ENCODE measurements at places on chromosomes 11 and 22. TPM values are rescaled to one million over a fixed set of nuclear protein-coding genes. Genes with fewer than 3 reads are reported as not detected.

The RHBDD3 gene
- 19.4 TPM for polyA plus RNA-seq

The SLC1A2 gene
- polyA plus RNA-seq: not detected

DNA sequence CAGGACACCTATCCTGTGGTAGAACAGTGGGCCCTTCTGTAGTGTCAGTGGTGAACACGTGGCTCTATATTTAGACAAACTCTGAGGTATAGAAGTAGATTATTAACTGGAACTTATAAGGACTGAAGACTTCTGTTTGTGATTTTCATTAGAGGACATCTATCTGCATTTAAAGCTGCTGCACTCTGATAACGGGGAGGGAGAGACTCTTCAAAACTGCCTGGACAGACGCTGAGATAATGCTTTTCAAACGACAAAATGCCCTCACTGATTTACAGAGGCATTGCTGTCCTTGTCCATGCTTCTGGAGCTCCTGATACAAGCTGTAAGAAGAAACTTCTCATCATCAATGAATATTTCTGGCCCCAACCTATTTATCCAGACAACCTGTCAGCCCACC lies 425.2 kb downstream of the OPCML start:
- no peak for DNase-seq

DNA sequence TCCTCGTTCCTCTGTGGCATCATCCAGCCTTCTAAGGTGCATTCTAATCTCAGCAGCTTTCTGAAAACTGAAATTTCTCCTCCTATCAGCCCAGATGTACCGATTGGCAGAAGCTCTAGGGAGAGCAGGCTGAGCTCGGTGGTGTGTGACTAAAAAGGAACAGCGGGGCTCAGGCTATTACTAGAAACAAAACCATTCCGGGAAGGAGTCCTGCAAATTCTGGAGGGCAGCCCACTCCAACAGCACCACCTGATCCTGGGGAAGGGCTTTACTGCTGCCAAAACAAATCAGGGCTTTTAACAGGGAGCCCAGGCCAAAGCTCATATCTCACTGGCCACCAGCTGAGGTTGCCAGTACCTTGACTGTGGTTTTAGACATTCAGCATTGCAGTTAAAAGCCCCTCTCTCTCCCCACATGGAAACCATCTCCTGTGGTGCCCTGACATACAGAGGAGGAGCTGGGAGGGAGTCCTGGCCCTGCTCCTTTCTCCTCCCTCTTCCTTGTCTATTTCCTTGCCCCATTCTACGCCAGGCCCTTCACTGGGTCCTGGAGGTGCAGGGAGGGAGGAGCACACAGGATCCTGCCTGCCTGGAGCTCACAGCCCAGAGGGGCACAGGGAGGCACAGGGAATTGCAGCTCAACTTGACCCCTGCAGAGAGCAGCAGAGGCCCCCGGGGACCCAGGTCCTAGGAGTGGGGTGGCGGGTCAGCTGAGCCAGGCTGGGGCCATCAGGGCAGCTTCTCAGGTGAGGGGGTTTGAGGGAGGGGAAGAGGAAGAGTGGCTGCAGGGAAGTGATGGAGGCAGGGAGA lies 889 bp downstream of the PLAAT4 start:
- DNase-seq: peak; percentile 87

- no peak for DNase-seq
Measured at GRCh38 chr22:21845558-21846453, 21.6 kb downstream of the MAPK1 start.

DNA sequence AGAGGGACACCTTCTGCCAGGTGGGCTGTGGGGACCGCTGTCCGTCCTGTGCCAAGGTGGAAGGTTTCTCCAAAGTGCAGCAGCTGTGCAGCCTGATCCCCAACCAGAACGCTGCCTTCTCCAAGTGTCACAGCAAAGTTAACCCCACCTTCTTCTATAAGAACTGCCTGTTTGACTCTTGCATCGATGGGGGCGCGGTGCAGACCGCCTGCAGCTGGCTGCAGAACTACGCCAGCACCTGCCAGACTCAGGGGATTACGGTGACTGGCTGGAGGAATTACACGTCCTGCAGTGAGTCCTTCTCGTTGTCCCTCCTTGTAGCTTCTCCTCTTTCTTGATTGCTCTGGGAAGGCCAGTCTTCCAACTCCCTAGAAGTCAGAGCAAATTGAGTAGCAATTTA lies 44.8 kb downstream of the TECTA start:
- DNase-seq: no peak

- DNase-seq: no peak
Measured at GRCh38 chr11:9893474-9893873, 229.6 kb downstream of the SWAP70 start.

The PDE2A gene
- polyA plus RNA-seq: 0.38 TPM
